Left renal pelvis (tissue), 4 donors: ENCODE measurements at places on chromosomes 13 and 19. TPM values are rescaled to one million over a fixed set of nuclear protein-coding genes. Genes with fewer than 3 reads are reported as not detected.

The KIR2DL3 gene
- not detected for polyA plus RNA-seq

The EDNRB gene
- 64.5 TPM for polyA plus RNA-seq

The BAX gene
- polyA plus RNA-seq, result 83.8 TPM

The GFY gene
- not detected for polyA plus RNA-seq

The ZSCAN1 gene
- 1.9 TPM for polyA plus RNA-seq

The UQCR11 gene
- 98.9 TPM for polyA plus RNA-seq

The IGLON5 gene
- 4.2 TPM for polyA plus RNA-seq

The ZNF83 gene
- 113 TPM for polyA plus RNA-seq

The CEACAM19 gene
- polyA plus RNA-seq, result 9.0 TPM

The ZSCAN18 gene
- 84.6 TPM for polyA plus RNA-seq

The ANGPTL4 gene
- 5.3 TPM for polyA plus RNA-seq

The CCDC70 gene
- not detected for polyA plus RNA-seq

The GRK1 gene
- polyA plus RNA-seq, result 0.20 TPM

The CGB8 gene
- 0.22 TPM for polyA plus RNA-seq

The ZNF433 gene
- polyA plus RNA-seq, result 17.3 TPM
